Mesothelial cell of epicardium (in vitro differentiated cells): ENCODE measurements at places on chromosomes 4 and X. TPM values are rescaled to one million over a fixed set of nuclear protein-coding genes. Genes with fewer than 3 reads are reported as not detected.

DNA sequence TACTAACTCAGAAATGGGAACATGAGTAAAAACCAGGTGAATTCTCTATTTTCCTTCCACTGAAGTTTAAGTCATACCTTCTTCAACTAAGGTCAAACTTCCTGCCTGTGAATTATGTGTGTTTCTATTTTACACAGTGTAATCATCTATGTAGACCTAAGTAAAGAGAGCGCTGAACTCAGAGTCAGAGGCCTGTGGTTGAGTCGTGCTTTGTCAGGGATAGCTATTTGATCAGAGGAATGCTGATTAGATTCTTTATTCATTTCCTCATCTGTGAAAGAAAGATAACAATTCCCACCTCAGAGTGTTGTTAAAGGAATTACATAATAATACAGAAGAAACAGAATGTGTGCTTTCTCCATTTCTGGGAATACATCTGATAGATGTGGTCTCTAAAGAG lies 654.1 kb downstream of the STIM2 start:
- H3K36me3 ChIP-seq = no peaks in the 10 kb centered on the region
- DNase-seq = no peak
- H3K27ac ChIP-seq = no peak overlapping the region
- peaks cover 4% of the 10 kb centered on the region for H3K27me3 ChIP-seq

CFAP99 gene
- total RNA-seq = 0.11 TPM in 1 of 3 replicates, not detected in the others

POLN gene
- 3.7 to 5.8 TPM (median 4.5 TPM) in 3 replicates for total RNA-seq

- H3K27me3 ChIP-seq = no peaks in the 10 kb centered on the region
- H3K4me1 ChIP-seq = no peaks in the 10 kb centered on the region
Observed at GRCh38 chr4:83926950-83927349, 391.0 kb downstream of the GPAT3 start.

DNA sequence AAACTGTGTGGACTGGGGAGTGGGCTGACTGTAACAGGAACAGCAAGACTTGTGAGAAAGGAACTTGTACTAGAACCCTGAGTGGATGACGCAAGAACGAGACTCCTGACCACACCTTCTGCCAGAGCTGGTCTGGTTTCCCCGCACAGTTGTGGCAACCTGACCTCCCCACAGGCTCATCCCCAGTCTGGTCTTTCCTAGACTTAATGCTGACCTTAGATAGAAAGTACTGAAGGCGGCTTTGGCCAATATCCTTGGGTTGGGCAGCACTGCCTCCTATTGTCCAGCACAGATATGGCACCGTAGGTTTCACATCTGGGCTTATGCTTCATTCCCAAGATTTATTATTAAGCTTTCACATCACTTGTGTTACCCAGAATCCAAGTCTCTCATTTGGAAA lies 137.8 kb upstream of the FRG1 start:
- H3K27me3 ChIP-seq = no peaks in the 10 kb centered on the region
- no peaks in the 10 kb centered on the region for H3K4me1 ChIP-seq
- H3K36me3 ChIP-seq = no peaks in the 10 kb centered on the region
- no peak overlapping the region for H3K4me3 ChIP-seq
- no peak overlapping the region for H3K27ac ChIP-seq
- DNase-seq = no peak

DNA sequence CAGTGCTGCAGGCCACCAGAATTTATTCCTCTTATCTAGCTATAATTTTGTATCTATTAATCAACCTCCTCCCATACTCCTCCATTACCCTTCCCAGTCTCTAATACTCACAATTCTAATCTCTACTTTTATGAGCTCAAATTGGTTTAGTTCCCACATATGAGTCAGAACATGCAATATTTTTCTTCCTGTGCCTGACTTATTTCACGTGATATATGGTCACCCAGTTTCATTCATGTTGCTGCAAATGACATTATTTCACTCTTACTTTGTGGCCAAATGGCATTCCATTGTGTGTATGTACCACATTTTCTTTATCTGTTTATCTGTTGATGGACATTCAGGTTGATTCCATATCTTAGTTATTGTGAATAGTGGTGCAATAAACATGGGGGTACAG lies 483.5 kb downstream of the ACTRT1 start:
- DNase-seq = no peak
- no peaks in the 10 kb centered on the region for H3K4me1 ChIP-seq
- no peaks in the 10 kb centered on the region for H3K36me3 ChIP-seq
- H3K27me3 ChIP-seq = no peaks in the 10 kb centered on the region
- H3K27ac ChIP-seq = no peak overlapping the region

GRCh38 chr4:124144238-124144654 lies 568.3 kb downstream of the ANKRD50 start:
- no peaks in the 10 kb centered on the region for H3K27me3 ChIP-seq
- H3K27ac ChIP-seq = peak overlapping the region; percentile 47
- H3K4me1 ChIP-seq = peaks cover 17% of the 10 kb centered on the region
- DNase-seq = no peak
- H3K4me3 ChIP-seq = no peak overlapping the region

CDX4 gene
- not detected in 3 replicates for total RNA-seq

- no peak overlapping the region for H3K4me3 ChIP-seq
- H3K4me1 ChIP-seq = no peaks in the 10 kb centered on the region
- no peak overlapping the region for H3K27ac ChIP-seq
- DNase-seq = no peak
- no peaks in the 10 kb centered on the region for H3K36me3 ChIP-seq
Observed at GRCh38 chr4:180794333-180794732, 1448.9 kb upstream of the TENM3 start.

GRCh38 chr4:82044141-82044993 lies 329.4 kb downstream of the HNRNPD start:
- peaks cover 81% of the 10 kb centered on the region for H3K27me3 ChIP-seq
- peak; percentile 31 for DNase-seq
- peak overlapping the region; percentile 60 for H3K4me3 ChIP-seq

PITX2 gene
- total RNA-seq = 88.7 to 99.3 TPM (median 95.5 TPM) in 3 replicates

DNA sequence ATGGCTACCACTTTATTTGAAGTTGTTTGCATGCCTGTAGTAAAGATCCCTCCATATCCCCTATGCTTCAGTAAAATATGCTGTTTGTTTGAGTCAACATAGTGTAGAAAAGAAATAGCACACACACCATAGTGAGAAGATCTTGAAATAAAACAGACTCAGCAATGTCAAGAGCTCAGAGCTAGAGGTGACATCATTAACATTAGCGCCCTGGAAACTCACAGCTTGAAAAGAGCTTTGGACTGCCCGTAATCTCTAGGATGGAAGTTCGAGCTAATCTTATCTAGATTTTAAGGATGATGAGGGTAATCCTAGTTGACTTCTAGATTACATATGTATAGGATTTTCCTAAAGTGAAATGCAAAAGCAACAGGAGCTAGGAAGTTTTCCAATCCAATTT lies 275.6 kb downstream of the SMARCA1 start:
- DNase-seq = no peak
- no peaks in the 10 kb centered on the region for H3K27me3 ChIP-seq
- H3K4me1 ChIP-seq = no peaks in the 10 kb centered on the region

DNA sequence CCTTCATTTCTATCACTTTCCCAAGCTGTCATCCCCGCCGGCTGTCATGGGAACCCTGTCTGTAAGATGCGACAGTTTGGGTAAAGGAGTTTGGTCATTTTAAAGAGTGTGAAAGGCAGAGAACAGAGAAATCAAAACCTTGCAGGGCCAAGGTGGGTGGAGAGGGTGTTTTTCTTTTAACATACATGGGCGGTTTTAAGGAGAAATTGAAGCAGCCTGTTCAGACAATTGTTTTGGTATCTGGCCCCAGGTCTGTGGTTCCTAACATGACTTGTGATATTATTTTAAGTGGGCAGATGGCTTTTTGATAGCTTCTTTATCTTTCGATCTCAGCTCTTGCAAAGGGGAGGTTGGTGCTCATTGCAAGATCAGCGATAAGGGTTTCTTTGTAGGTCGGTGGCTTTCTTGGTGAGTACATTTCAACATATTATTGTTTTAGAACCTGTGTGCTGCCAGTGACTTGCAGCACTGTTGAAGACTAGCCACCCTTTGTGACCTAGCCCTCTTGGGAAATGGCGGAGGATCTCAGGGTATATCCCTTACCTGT lies 3.7 kb downstream of the PPP1R3F start:
- peaks cover 2% of the 10 kb centered on the region for H3K36me3 ChIP-seq
- H3K27me3 ChIP-seq = no peaks in the 10 kb centered on the region
- peaks cover 22% of the 10 kb centered on the region for H3K4me1 ChIP-seq
- DNase-seq = no peak
- H3K4me3 ChIP-seq = no peak overlapping the region

VGLL1 gene
- 13.1 to 16.7 TPM (median 14.6 TPM) in 3 replicates for total RNA-seq

DNA sequence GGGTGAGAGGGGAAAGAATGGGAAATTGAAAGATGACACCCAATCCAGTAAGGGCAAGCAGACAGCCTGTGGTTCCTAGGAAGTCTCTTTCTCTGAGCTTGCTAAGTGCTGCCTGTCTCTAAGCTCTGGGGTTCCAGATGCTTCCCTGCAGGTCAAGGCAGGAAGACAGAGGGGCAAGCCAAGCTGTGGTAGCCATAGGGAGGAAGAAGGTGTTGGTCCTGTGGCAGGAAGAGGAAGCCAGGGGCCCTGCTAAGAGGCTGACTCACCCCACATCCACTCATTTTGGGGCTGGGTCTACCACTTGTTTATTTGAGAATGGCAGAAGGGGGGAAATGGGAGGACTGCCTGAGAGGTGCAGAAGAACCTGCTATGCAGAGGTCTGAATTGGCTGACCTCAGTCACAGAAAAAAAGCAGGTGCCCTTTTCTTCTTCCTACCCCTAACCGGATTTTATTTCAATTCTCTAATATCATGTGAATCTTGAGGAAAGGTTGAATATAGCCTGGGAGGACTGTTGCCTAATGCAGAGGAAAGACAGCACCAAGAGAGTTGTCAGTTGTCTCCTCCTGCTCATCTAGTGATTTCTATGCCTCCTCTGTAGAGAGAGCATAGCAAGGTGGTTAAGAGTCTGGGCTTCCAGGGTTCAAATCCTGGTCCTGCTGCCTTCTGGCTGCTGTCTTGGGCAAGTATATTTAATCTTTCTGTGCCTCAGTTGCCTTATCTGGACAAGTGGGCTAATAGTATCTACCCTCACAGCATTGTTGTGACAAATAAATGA lies 27.4 kb downstream of the HOPX start:
- peaks cover 78% of the 10 kb centered on the region for H3K27me3 ChIP-seq
- DNase-seq = no peak
- no peaks in the 10 kb centered on the region for H3K36me3 ChIP-seq
- H3K27ac ChIP-seq = no peak overlapping the region

DNA sequence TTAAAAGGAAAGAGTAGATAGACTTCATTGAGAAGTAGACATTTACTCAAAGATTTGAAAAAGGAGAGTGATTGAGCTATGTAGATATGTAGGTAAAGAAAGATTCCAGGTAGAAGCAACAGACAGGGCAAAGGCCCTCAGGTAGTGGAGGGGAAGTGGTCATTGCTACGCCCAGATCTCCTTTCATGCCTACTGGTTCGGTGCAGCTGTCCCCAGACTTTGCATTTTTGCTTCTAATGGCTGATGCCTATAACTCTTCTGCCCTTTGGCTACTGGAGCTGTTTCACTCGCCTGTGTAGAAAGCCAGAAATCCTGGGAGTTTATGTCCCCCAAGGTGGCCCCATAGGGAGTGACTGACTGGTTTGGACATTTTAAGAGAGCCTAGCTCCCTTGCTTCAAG lies 16.9 kb upstream of the ARMCX2 start:
- no peaks in the 10 kb centered on the region for H3K27me3 ChIP-seq
- H3K36me3 ChIP-seq = no peaks in the 10 kb centered on the region
- H3K4me1 ChIP-seq = no peaks in the 10 kb centered on the region
- no peak overlapping the region for H3K4me3 ChIP-seq
- H3K27ac ChIP-seq = no peak overlapping the region

GRCh38 chr4:64465263-64465662 lies 56.0 kb upstream of the TECRL start:
- no peak for DNase-seq
- no peak overlapping the region for H3K4me3 ChIP-seq
- no peaks in the 10 kb centered on the region for H3K36me3 ChIP-seq
- no peaks in the 10 kb centered on the region for H3K27me3 ChIP-seq
- H3K27ac ChIP-seq = peak overlapping the region; percentile 32

LUZP4 gene
- not detected in 3 replicates for total RNA-seq

BLOC1S4 gene
- total RNA-seq = 17.0 to 18.1 TPM (median 18.0 TPM) in 3 replicates

NPNT gene
- total RNA-seq = 53.8 to 68.6 TPM (median 53.9 TPM) in 3 replicates

TEX13B gene
- total RNA-seq = not detected in 3 replicates

CT45A9 gene
- not detected in 3 replicates for total RNA-seq

DNA sequence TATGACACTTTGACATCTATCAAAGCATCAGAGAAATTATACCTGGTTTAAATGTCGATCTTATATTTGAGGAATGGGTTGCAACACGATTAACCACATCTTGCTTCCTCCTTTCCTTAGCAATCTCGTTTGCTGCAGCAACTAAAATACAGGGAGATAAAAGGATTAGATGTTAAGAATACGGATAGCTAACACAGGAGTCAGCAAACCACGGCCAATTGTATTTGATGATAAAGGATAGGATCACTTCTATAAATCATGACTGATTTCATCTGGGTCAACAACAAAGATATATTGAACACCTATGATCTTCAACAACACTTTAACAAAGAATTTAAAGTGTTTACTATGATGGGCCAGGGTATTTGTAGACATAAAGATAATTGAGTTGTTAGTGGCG lies 5.0 kb downstream of the MAP7D3 start:
- H3K4me1 ChIP-seq = no peaks in the 10 kb centered on the region
- H3K36me3 ChIP-seq = peaks cover 16% of the 10 kb centered on the region
- DNase-seq = no peak

TMEM128 gene
- total RNA-seq = 25.0 to 31.7 TPM (median 25.6 TPM) in 3 replicates

- H3K36me3 ChIP-seq = no peaks in the 10 kb centered on the region
- peaks cover 5% of the 10 kb centered on the region for H3K4me1 ChIP-seq
- peaks cover 21% of the 10 kb centered on the region for H3K27me3 ChIP-seq
- H3K4me3 ChIP-seq = no peak overlapping the region
- no peak for DNase-seq
Observed at GRCh38 chr4:81807386-81807785, 335.7 kb upstream of the RASGEF1B start.

DNA sequence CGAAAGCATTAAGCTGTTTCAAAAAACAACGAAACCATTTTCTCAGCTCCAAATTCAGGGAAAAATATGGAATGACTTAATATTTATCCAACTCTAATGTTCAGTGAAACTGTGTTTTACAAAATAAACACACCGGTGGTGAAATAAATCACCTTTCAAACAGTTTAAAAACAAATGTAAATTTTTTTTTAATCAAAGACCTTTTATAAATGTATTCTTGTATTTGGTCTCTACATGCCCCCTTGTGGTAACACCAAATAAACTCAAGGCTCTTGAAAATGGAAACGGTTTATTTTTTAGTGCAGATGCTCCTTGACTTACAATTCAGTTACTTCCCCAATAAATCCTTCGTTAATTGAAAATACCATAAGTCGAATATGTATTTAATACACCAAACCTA lies 45.8 kb upstream of the ITM2A start:
- no peaks in the 10 kb centered on the region for H3K36me3 ChIP-seq
- no peaks in the 10 kb centered on the region for H3K4me1 ChIP-seq
- H3K4me3 ChIP-seq = no peak overlapping the region

ZFYVE28 gene
- total RNA-seq = 0.38 to 0.51 TPM (median 0.45 TPM) in 3 replicates

- H3K36me3 ChIP-seq = peaks cover 5% of the 10 kb centered on the region
- H3K4me3 ChIP-seq = no peak overlapping the region
- peaks cover 39% of the 10 kb centered on the region for H3K4me1 ChIP-seq
- H3K27ac ChIP-seq = no peak overlapping the region
Observed at GRCh38 chr4:7915875-7916242, 23.8 kb downstream of the AFAP1 start.
